Neural crest cell (in vitro differentiated cells): ENCODE measurements at places on chromosomes 3 and 15. TPM values are rescaled to one million over a fixed set of nuclear protein-coding genes. Genes with fewer than 3 reads are reported as not detected.

GRCh38 chr3:21425715-21426114 lies 325.3 kb downstream of the ZNF385D start:
- DNase-seq = no peak

GRCh38 chr3:170611751-170612150 lies 25.9 kb upstream of the SLC7A14 start:
- no peak for DNase-seq

RPL39L gene
- 32.2 and 37.4 TPM in 2 replicates for total RNA-seq

GP5 gene
- 0.09 TPM in 1 of 2 replicates, not detected in the other for total RNA-seq

DNA sequence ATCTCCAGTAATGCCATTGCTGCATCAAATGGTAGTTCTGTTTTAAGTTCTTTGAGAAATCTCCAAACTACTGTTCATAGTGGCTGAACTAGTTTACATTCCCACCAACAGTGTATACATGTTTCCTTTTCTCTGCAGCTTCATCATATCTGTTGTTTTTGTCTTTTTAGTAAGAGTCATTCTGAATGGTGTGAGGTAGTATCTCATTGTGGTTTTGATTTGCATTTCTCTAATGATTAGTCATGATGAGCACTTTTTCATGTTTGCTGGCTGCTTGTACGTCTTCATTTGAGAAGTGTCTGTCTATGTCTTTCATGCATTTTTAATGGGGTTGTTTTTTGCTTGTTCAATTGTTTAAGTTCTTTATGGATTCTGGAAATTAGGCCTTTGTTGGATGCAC lies 10.2 kb upstream of the GCSAM start:
- DNase-seq = no peak

CERS3 gene
- total RNA-seq = 0.26 TPM in 1 of 2 replicates, not detected in the other

- no peak for DNase-seq
Observed at GRCh38 chr15:95277266-95277665, 1045.9 kb downstream of the MCTP2 start.

ATP13A5 gene
- not detected in 2 replicates for total RNA-seq

DNA sequence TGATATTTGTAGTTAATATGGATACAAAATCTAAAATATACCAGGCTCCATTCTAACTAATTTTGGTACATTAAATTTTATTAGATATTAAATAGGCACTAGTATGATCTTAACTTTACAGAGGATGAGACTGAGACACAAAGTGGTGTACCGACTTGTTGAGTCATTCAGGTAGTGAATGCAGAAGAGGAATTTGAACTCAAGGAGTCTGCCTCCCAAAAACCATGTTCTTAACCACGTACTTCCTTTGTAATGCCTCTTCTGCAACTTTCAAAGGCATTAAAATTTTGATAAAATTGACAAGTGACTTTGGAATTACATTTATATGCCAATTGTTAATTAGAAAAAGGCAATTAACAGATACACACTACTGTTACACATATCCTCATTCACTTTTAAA lies 61.8 kb downstream of the ZBBX start:
- no peak for DNase-seq

DNA sequence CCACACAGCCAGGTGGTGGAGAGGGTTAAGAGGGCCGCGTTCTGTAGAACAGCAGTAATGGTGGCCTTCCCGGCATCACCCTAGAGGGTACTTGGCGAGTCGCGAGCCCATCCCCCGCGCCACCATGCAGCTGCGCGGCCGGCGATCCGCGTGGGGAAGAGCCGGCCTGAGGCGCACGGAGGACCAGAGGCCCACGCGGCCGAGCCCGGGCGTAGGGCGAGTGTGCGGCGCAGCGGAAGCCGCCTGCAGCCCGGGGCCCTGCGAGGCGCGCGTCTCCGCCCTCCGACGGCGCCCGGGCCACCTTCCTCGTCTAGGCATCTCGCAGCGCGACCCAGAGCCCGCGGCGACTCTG lies 423 bp downstream of the TKT start:
- DNase-seq = peak; percentile 16

- no peak for DNase-seq
Observed at GRCh38 chr3:61778095-61778494, 216.7 kb downstream of the PTPRG start.

ACAN gene
- total RNA-seq = 0.30 and 0.54 TPM in 2 replicates

DNA sequence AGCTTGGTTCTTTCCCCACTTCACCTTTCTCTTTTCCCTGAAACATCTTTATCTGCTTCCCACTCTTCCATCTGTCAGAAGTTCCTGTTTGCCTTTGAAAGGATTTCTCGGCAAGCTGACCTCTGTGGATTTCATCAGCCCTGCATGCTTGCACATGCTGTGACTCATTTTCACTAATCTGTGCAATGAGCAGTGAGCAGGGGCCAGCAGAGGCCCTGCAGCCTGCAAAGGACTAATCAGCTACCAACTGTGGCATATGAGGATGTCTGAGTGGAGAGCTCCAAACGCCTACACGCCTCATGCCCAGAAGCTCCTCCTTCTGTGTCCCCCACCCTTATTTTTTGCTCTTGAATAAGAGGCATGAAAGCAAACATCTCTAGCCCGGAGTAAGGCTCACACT lies 333.0 kb upstream of the SEMA6D start:
- no peak for DNase-seq

DNA sequence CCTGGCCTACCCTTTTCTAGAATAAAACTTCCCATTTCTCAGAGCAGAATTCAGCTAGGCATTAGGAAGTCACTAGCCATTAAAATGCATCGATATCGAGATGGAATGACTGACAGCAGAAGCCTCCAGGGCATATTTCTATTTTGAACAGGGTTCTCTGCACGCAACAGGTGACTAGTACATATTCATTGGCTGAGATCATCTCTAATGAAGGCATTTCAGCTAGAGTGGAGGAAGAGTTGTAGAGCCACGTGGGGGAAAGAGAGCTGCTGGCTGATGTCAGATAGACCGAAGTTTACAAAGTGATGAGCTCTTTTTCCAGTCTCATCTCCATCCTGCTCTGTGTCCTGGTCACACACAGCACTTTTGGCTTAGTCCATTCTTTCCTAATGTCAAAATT lies 7.5 kb downstream of the TMEM40 start:
- no peak for DNase-seq
